ENCODE measurements at places on chromosomes 11 and 22. TPM values are rescaled to one million over a fixed set of nuclear protein-coding genes. Genes with fewer than 3 reads are reported as not detected.

GRCh38 chr11:37500425-37500824 is 902.4 kb upstream of the RAG2 start:
- no peak for DNase-seq

GRCh38 chr11:78801161-78801884 is 226.7 kb upstream of the NARS2 start:
- DNase-seq, result no peak

GRCh38 chr22:25621986-25622385 is 57.5 kb downstream of the GRK3 start:
- DNase-seq, result no peak

DNA sequence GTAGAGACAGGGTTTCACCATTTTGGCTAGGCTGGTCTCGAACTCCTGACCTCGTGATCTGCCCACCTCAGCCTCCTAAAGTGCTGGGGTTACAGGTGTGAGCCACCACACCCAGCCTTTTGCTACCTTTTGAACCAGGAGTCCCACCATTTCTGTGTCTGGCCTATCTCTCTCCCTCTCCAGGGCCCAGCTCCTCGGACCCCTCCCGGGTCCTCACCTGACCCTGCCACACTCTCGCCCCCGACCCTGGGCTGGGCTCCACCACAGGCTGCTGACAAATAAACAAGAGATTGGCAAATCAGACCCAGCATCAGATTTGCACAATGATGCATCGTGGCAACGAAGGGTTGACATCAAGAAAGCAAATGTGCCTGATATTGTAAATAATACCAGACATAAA is 8.8 kb downstream of the KRTAP5-5 start:
- no peak for DNase-seq

DNA sequence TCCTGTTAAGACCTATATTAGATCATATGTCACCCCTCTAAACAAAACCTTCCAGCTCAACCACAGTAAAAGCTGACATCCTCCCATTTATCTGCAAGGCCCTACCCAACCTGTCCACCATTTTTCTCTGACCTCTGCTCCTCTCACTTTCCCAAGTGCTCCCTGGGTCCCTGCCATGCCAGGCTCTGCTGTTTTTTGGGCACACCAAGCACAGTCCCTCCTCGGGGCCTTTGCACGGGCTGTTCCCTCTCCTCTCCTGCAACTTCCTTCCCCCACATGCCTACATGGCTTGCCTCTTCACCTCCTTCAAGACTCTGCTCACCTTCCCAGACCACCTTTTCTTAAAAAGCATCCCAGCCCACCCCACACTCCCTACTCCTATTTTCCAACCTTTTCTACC is 9.8 kb downstream of the TST start:
- DNase-seq, result no peak

GRCh38 chr11:116167706-116168458 is 604.9 kb downstream of the BUD13 start:
- no peak for DNase-seq

DNA sequence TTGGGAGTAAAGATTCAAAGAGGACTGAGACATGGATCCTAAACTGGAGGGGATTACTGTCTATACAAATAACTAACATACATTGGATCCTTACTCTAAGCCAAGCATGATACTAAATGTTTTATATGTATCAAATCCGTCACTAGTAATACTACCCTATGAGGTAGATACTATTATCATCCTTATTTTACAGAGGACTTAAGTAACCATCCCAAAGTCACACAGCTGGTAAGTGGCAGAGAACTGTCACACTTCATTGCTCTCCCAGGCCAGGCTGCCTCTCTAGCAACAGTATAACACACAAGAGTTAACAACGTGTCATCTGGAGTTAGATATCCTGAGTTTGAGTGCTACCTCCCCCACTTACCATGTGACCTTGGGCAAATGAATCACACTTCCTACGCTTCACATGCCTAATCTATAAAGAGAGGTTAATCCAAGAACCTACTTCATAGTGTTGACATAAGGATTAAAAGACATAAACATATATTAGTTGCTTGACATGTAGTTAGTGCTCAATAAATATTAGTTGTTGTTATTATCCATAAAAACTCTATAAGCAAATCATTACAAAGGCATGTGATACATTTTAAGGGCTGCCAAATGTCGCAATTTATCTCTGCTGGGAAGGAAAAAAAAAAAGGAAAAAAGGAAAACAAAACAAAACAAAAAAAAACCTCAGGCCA is 33.8 kb upstream of the SPON1 start:
- no peak for DNase-seq

- DNase-seq, result no peak
These were observed 153.9 kb downstream of the TEAD1 start for GRCh38 chr11:12827929-12828812.

DNA sequence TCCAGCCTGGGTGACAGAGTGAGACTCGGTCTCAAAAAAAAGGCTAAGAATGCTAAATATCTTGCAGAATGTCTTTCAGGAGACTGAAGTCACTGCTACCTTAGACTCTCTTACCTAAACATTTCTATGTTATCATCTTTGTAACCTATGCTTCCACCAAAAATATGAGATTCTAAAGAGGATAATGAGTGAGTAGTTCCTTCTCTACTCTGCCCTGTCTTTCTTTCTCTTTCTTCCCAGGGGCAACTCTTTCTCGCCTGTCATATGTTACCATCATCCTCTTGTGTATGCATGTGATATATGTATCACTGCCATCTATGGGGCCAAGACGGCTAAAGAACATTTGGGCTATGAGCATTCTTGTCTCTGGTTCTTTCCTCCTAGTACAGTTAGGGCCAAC is 9.0 kb upstream of the RASSF10 start:
- no peak for DNase-seq

DNA sequence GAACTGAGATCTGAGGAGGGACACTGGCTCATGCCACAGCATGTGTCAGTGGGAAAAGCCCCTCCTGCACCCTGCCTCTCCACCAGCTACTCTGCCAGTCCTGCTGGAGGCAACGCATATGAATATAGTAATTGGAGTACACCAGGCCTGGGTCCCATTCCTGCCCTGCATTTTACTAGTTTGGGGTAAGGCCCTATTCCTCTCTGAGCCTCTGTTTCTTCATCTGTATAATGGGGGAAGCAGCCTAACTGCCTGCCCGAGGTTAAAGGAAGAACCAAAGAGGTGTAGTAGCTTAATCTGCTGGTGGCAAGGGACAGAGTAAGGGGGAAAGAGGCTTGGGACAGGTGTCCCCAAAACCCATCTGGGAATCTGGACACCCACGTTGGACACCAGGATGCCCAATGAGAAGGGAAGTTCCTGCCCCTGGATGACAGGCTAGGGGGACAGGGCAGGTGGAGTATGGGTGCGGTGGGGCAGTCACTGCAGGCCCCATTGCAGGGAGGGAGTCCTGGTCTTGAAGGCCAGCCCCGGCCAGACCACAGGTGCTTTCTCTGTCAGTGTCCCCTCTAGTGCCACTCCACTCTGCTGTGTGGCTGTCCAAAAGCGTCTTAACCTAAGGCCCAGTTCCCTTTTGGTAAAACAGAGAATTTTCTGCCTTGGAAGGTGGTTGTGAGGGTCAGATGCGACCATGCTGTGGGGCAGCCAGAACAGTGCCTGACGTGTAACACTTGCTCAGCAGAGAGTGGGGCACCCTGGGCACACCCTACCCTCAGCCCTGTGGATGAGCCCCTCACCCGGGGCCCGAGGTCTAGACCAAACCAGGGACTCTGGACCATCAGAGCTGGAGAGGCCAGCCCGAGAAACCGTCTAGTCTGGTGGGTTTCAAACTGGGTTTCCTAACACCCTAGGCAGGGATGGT is 11.5 kb downstream of the TSKU start:
- DNase-seq, result no peak

GRCh38 chr11:73367482-73368024 is 8.6 kb upstream of the RELT start:
- no peak for DNase-seq

GRCh38 chr11:69906453-69906907 is 87.3 kb upstream of the FGF3 start:
- DNase-seq, result no peak

DNA sequence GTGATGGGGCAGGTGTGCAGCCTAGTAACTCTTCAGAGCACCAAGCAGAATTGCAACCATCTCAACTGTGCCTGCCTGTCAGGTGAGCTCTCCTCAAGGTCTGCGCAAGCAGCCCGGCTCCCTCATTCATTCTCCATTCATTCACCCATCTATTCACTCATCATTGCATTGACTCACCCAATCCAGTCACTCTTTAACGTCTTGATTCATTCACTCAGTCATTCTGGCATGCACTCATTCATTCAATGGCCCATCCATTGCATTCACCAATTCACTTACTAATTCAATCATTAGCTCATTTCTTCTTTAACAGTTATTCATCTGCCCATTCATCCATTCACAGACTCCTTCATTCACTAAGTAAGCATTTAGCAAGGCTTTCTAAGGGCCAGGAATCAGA is 111.8 kb downstream of the PDE2A start:
- DNase-seq, result no peak

GRCh38 chr11:96177146-96177545 is 165.8 kb downstream of the MAML2 start:
- no peak for DNase-seq

DNA sequence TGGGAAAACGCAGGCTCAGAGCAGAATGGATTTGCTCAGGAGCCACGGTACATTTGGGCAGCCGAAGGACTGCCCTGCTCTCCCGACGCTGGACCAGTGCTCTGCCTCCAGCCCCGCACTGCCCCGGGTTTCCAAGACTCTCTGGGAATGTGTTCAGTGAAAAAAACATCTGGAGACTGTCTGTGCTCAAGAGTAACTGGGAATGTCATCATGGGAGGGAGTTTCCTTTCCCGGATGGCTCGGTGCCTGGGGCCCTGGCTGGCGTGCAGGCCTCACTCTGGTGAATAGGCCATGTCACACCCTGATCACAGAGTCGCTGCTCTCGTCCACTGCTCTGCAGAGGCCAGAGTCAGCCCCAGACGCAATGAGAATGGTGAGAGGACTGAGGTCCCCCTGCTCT is 9.8 kb upstream of the APOL6 start:
- DNase-seq, result no peak

- no peak for DNase-seq
These were observed 69.7 kb downstream of the APIP start for GRCh38 chr11:34846467-34846866.

DNA sequence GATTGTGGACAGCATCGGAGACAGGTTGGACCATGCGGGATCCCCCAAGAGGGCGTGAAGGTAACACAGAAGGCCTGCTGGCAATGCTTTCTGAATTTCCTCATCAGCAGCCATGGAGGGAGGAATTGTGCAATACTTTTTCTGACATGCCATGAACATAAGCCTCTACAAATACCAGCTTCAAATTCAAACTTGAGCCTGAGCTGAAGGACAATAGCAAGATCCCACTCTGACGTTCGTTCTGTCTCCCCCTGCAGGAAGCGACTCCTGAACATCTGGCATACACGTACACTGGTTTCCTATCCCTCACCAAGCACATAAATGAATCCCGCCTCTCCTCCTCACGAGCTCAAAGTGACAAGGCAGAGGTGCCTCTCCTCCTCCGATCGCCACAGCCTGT is 312.2 kb downstream of the BRD1 start:
- no peak for DNase-seq

GRCh38 chr11:134950692-134951304 is 538.8 kb upstream of the B3GAT1 start:
- DNase-seq, result no peak

DNA sequence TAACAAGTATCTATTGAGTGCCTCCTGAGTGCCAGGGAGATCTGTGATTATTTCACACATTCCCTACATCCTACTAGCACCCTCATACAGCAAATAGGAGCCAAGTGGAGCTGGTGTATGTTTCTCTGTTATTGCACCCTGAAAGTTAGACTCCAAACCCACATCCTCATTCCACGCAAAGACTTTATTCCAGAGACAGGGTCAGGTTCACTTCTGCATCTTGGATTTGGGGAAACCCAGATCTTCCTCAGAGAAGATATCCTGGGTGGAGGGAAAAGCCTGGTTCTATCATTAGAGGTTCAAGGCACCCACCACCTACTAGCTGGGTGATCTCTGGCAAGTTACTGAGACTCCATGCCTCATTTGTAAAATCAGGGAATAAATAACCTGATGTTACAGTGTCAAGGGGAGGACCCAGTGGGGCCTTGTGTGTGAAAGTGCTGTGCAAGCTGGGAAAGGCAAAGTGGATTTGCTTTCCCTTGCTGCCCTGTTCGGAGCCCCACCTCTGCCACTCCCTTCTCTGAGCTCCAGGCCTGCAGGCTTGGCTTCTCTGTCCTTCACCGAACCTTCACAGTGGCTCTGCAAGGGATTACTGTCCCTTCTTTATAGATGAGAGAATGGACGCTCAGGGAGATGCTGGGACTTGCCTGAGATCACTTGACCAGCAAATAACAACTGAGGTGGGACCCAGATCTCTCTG is 991 bp upstream of the SLCO2B1 start:
- DNase-seq, result no peak

- no peak for DNase-seq
These were observed 191.3 kb downstream of the MYO18B start for GRCh38 chr22:25933158-25933788.

GRCh38 chr11:33708985-33709384 is 8.4 kb upstream of the C11orf91 start:
- no peak for DNase-seq

- no peak for DNase-seq
These were observed 2.2 kb downstream of the OR51E2 start for GRCh38 chr11:4695442-4695841.

DNA sequence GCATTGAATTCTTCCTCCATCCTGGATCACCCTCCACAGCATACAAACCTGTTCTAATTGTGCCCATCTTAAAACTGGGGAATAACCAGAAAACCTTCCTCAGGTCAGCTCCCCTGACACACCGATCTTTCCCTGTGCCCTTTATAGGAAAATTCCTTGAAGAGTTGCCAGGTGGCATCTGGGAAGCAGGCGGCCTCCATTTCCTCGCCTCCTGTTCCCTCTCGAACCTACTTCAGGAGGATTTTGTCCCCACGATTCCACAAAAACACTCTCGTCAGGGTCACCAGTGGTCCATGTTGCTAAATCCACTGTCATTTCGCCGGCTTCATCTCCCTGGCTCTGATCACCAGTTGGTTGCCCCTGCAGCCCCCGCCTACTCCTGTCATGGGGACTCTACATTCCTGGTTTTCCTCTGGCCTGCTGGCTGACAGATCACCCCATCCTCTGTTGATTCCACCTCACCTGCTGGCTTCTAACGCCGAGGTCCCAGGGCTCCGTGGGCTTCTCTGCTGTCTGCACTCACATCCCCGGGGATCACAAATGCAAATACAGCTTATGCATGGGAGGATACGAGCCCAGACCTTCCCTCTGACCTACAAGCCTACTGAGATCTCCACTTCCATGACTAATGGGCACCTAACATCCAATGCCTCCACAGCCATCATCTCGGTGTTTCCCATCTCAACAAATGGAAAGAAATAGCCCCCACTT is 92.5 kb upstream of the PRDM11 start:
- DNase-seq, result no peak

The MS4A7 gene
- total RNA-seq, result 184 TPM

The AGBL2 gene
- total RNA-seq, result 0.96 TPM

The RPL27A gene
- 835 TPM for total RNA-seq

The C11orf97 gene
- not detected for total RNA-seq

The UBE4A gene
- 40.0 TPM for total RNA-seq

The FXYD6 gene
- 59.0 TPM for total RNA-seq

The IL10RA gene
- total RNA-seq, result 33.8 TPM

The MUC2 gene
- total RNA-seq, result not detected

The APOBEC3G gene
- total RNA-seq, result 16.1 TPM

The MAJIN gene
- total RNA-seq, result not detected

The CELSR1 gene
- 53.5 TPM for total RNA-seq

The NNMT gene
- total RNA-seq, result 349 TPM

The UBE2L6 gene
- 120 TPM for total RNA-seq
